ENCODE measurements at places on chromosomes 6 and 20.

DNA sequence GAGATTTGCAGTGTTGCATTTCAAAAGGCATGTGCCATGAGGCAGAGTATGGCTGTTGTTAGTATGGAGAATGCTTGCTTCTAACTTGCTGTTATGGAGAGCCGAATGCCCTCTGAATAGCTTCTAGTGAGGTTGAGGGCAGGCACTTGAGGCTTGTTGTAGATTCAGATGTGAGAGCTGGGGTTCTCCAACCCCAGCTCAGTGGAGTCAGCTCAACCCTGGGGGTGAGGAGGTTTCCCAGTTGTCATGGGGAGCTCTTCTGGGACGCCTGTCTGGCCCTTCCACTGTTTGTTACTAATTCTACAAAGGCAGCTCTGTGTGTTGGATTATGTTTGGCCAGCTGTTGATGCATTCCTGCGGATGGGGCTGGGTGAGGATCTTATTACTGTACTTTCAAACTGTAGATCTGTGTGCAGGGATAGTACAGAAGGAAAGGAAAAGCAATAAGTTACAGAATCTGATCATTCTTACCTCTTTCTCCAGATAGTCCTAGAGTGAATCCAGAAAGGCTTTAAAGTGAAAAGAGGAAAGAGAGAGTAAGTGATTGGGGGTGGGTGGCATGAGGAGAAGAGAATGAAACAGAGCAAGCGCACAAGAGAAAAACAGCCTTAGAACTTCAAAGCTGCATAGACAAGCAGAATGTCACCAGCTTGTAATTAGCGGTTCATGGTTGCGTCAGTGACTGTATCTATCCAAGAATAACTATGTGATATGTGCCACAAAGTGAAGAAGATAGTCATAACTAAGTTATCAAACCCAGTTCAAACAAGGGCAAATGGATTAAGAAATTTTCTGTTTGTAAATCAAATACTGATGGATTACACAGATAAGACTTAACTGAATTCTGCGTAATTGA is 148.7 kb downstream of the PRL start:
- DNase-seq = peak; percentile 70

DNA sequence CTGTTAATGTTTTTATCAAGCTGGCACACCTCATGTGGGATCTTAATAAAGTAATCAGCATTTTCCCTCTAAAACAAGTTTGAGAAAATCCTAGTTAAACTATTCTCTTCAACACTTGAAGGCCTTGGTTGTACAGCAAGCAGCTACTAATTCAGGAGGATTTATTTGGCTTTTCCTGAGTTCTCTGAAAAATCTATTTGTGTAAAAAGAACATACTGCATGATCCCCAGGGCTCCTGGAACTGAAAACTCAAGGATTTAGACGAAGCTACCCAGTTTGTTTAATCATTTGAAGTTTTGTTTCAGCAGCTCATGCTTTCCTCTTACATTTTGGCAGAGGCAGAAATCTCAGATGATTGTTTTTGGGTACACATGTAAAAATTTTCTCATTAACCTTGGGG is 309.6 kb upstream of the FLRT3 start:
- DNase-seq = no peak

GRCh38 chr6:36071714-36072113 is 44.1 kb downstream of the MAPK14 start:
- DNase-seq = no peak

DNA sequence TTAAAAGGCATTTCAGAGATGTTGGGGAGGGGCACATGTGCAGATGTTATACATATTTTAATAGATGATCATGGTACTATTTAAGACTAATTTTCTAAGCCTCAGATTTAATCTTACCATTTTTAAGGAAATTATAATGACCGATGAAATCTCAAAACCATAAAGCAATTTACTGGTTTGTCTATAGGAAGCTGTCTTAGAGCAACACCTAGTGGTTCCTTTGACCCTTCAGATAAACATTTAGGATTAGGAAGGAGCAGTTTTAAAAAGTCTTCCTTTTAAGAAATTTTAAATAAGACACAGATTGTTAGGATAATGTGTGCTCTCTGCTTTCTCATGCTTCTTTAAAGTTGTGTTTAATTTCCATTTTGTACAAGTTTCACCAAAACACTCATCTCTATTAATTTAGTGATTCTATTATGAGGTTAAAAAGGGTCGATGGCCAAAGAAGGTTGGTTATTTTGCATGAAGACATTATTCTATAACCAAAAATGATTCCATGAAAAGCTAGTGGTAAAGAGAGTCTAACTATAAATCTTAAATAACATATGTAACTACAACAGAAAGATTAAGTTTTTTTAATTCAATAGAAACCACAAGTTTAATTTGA is 376.4 kb downstream of the HACE1 start:
- no peak for DNase-seq

GRCh38 chr6:30711758-30712380 is 5.2 kb downstream of the MDC1 start:
- no peak for DNase-seq

DNA sequence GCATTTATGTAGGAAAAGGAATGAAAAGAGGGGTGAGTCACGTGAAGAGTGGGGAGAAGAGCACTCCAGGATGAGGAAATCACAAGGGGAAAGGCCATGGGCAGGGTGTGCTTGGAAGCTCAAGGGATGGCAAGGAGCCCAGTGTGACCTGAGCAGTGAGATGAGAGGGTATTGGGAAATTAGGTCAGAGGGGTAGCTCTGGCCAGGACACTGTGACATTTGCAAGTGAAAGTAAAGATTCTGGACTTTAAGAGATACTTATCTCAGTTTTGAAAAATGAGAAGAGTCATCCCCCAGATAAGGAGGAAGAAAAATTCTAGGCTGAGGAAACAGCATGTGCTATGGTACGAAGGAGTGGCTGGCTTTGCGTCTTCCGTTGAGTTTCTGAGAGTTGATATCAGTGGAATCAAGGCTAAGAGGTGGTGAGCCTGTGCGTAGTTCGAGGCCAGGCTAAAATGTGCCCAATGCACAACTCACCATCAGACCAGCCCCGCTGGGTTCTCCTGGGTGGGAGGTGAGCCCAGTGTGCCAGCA is 79.9 kb downstream of the GCLC start:
- DNase-seq = no peak

- peak; percentile 49 for DNase-seq
Measured at GRCh38 chr6:30122515-30122914, 9.6 kb upstream of the TRIM31 start.

GRCh38 chr6:109073344-109074132 is 21.1 kb downstream of the SESN1 start:
- peak; percentile 58 for DNase-seq

- DNase-seq = no peak
Measured at GRCh38 chr6:15081447-15081846, 164.4 kb upstream of the JARID2 start.

- no peak for DNase-seq
Measured at GRCh38 chr6:9522101-9522500, 892.8 kb downstream of the TFAP2A start.

DNA sequence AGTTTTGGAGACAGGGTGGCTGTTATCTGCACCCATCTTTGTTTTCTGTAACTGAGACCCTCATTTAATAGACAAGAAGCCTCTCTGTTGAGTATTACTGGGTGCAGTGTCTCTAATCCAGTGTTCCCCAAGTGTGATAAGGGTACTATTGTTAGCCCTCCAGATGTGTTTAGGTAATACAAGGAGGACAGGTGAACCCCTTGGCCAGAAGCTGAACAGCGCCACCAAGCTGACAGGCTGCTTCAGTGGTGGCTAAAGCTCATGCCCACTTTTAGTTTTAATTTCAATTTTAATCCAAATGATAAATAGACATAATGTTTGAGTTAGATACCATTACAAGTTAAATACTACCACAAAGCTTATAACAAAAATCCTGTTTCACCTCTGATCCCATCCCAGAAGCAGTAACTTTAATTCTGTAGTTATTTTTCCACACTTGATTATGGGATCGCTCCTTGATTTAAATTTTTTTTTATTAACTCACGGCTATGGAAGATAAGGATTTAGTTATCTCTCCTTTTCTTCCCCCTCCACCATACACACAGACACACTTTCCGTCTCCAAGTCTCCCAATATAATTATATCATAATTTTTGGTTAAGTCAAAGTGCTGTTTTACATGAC is 8.4 kb upstream of the STK35 start:
- DNase-seq = peak; percentile 42

Measured in Calu3 (cell line).